ENCODE measurements at places on chromosomes 13 and 19.

DNA sequence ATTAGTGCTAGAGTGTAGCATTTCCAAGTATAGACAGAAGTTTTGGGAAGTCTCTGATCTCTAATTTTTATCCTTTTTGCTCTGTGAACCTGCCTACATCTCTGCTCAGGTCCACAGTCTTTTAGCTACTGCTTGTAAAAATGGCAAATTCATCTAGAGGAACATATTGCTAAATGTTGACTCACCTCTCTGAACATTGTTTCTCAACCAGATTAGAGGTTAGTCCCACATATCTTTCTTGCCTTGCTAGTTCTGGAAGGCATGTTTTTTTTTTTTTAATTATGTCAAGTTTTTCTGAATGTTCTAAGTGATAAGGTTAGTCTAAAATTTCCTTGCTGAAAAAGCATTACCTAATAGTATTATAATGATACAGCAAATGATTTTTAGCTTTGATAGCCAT, 2889.6 kb upstream of the PCDH20 start:
- no peak for DNase-seq

GRCh38 chr13:104327211-104327610, 1261.0 kb upstream of the SLC10A2 start:
- DNase-seq = no peak

DNA sequence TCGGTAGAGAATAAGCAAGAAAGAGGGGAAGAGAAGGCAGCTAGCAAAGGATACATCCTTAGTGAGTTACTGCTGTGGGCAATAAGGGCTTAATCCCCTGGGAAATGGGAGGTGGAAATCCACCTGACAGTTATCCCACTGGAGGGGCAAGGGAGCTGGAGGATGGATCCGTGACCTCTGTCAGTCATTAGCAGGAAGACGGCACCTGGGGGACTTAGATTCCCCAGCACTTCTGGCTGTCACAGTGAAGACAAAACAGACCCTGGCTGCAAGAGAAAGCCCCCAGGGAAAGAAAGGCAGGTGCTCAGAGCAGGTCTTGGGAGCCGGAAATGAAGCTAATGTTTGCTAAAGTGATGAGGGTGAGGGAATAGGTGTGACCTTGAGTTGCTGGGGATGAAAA, 70.4 kb upstream of the MRI1 start:
- DNase-seq = no peak

DNA sequence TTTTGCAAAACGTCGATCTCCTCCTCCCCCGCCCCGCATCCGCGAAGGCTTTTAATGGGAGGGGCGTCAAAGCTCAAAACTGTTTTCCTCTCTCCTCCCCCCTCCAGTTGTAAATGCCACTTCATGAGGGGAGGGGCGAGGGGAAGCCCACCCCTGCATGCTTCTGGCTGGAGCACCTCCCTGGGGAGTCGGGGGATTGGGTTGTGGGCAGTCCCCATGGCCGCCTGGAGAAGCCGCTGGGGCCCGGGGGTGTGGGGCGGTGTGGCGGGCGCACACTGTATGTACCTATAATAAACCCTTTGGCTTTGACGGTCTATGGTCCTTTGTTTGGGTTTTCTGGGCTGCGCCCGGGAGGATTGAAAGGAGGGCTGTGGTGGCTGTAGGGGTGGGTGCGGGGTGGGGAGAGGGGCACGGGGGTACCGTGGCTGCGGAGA, 505 bp upstream of the SHKBP1 start:
- no peak for DNase-seq

DNA sequence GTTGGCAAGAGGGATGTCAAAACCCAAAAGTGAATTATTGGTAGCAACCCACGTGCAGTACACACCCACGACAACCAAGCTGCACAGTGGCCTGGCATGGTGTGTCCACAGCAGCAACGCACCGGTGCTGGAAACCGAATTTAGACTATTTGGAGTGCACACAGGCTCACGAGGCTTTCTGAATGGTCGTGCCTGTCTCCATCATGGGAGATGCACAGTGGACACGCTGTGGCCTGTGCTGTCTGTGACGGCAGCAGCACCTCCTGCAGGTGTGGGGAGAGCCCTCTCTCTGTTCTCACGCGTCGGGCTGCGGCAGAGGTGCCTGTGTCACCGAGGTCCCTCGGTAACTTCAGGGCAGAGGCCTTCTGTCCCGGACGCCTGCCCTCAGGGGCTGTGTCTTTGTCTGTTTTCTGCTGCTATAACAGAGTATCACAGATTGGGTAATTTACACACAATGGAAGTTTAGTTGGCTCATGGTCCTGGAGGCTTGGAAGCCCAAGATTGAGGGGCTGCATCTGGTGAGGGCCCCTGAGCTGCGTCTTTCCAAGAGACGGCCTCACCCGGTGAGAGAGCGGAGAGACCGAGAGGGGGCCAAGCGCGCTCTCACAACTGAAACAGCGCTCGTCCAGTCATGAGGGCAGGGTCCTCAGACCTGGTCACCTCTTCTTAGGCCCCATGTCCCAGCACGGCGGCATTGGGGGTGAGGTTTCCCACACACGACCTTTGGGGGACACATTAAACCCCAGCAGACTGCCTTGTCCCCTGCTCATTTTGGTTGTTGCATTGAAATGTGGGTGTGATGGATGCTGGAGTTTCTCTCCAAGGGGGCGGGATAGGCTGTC, 9.1 kb upstream of the MCF2L start:
- DNase-seq = no peak

- DNase-seq = no peak
These were observed 92.5 kb downstream of the RAB20 start for GRCh38 chr13:110468986-110469495.

GRCh38 chr13:109862627-109863026, 76.2 kb upstream of the IRS2 start:
- DNase-seq = no peak

Data from activated CD4-positive, alpha-beta T cell treated with anti-CD3 and anti-CD28 coated beads, Interleukin-2, amount 50 U/mL, for 4 hours (primary cell).